CD4-positive, alpha-beta memory T cell (primary cell): ENCODE measurements at places on chromosomes 7 and 10. TPM values are rescaled to one million over a fixed set of nuclear protein-coding genes. Genes with fewer than 3 reads are reported as not detected.

DNA sequence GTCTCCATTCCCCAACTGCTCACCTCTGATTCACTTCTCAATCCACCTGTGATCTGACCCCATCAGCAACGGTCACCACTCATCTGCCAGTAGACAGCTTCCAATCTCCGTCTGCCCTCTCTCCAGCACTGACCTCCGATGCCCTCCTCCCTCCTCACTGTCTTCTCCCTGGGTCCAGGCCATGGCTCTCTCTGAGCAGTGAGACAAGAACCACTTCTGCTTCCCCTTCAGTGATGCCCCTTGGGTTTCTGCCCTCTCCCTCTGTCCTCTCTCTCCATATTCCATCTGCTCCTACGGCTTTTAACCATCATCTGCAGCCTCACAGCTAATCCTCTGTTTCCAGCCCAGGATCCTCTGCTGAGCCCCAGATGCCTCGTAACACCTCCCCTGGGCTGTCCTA lies 55.5 kb upstream of the OPALIN start:
- no peaks in the 10 kb centered on the region for H3K4me1 ChIP-seq
- peaks cover 3% of the 10 kb centered on the region for H3K27me3 ChIP-seq
- no peaks in the 10 kb centered on the region for H3K36me3 ChIP-seq
- no peak for DNase-seq
- H3K27ac ChIP-seq = no peak overlapping the region
- H3K4me3 ChIP-seq = no peak overlapping the region

- H3K27me3 ChIP-seq = no peaks in the 10 kb centered on the region
- H3K4me1 ChIP-seq = peaks cover 34% of the 10 kb centered on the region
- no peaks in the 10 kb centered on the region for H3K36me3 ChIP-seq
- no peak overlapping the region for H3K27ac ChIP-seq
- no peak for DNase-seq
- no peak overlapping the region for H3K4me3 ChIP-seq
These were observed 6.3 kb downstream of the SMURF1 start for GRCh38 chr7:99137411-99138180.

DNA sequence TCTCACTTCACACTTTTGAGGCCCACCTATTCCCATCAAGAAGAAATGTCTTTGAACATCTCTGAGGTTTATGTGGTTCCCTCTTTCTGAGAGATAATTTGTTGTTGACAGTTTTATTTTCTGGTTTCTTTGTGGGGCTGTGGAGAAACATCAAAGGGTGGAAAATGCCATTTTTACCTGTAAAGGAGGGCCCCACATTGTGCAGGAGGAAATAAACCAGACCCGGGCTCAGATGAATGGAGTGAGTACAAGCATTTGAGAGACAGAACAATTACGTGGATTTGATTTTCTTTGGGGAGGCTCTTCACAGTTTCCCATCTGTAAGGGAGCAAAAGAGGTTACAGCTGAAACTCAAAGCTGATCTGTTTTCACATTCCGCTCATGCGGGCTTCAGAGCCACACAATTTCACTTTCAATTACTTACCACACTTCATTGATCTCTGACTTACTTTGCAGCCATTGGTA lies 29.8 kb downstream of the ITPRIP start:
- no peaks in the 10 kb centered on the region for H3K27me3 ChIP-seq
- peaks cover 12% of the 10 kb centered on the region for H3K36me3 ChIP-seq
- no peak overlapping the region for H3K27ac ChIP-seq
- no peak overlapping the region for H3K4me3 ChIP-seq

DNA sequence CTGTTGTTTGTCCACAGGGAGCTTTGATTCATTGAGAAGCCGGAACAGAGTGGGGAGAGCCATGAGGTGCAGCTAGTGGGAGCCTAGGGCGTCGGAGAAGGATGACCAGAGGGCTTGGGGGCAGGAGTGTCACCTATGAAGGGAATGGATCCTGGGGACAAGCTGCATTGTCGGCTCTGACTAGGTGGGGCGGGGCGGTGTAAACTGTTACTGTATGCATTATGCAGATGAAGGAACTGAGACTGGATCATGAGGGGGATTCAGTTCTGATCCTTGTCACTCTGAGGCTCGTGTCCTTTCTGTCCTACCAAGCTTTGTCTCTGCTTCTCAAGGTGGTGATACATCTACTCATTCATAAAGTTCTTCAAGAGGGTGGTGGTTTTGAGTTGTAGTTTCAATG lies 39.9 kb upstream of the MMD2 start:
- no peak overlapping the region for H3K4me3 ChIP-seq
- H3K4me1 ChIP-seq = no peaks in the 10 kb centered on the region
- no peaks in the 10 kb centered on the region for H3K27me3 ChIP-seq

- no peak overlapping the region for H3K27ac ChIP-seq
- no peak overlapping the region for H3K4me3 ChIP-seq
- no peaks in the 10 kb centered on the region for H3K27me3 ChIP-seq
- DNase-seq = no peak
These were observed 253.4 kb downstream of the WDR11 start for GRCh38 chr10:121104476-121105111.

GRCh38 chr10:106107706-106108105 lies 1056.8 kb downstream of the SORCS1 start:
- H3K27ac ChIP-seq = no peak overlapping the region
- no peaks in the 10 kb centered on the region for H3K27me3 ChIP-seq
- no peak overlapping the region for H3K4me3 ChIP-seq
- no peaks in the 10 kb centered on the region for H3K4me1 ChIP-seq
- DNase-seq = no peak
- H3K36me3 ChIP-seq = no peaks in the 10 kb centered on the region

- H3K27ac ChIP-seq = no peak overlapping the region
- DNase-seq = no peak
- no peaks in the 10 kb centered on the region for H3K27me3 ChIP-seq
- no peaks in the 10 kb centered on the region for H3K4me1 ChIP-seq
- no peaks in the 10 kb centered on the region for H3K36me3 ChIP-seq
These were observed 7.4 kb upstream of the C10orf67 start for GRCh38 chr10:23351926-23352519.

The SH2D4B gene
- 0.17 TPM for total RNA-seq

The SPDYE2B gene
- not detected for total RNA-seq

The NPTX2 gene
- total RNA-seq = not detected
